ENCODE measurements at places on chromosomes 6 and 20. TPM values are rescaled to one million over a fixed set of nuclear protein-coding genes. Genes with fewer than 3 reads are reported as not detected.

- peaks cover 2% of the 10 kb centered on the region for H3K4me1 ChIP-seq
- no peak for DNase-seq
- H3K27ac ChIP-seq: no peak overlapping the region
- H3K36me3 ChIP-seq: no peaks in the 10 kb centered on the region
Observed at GRCh38 chr6:12431023-12431422, 140.9 kb downstream of the EDN1 start.

DNA sequence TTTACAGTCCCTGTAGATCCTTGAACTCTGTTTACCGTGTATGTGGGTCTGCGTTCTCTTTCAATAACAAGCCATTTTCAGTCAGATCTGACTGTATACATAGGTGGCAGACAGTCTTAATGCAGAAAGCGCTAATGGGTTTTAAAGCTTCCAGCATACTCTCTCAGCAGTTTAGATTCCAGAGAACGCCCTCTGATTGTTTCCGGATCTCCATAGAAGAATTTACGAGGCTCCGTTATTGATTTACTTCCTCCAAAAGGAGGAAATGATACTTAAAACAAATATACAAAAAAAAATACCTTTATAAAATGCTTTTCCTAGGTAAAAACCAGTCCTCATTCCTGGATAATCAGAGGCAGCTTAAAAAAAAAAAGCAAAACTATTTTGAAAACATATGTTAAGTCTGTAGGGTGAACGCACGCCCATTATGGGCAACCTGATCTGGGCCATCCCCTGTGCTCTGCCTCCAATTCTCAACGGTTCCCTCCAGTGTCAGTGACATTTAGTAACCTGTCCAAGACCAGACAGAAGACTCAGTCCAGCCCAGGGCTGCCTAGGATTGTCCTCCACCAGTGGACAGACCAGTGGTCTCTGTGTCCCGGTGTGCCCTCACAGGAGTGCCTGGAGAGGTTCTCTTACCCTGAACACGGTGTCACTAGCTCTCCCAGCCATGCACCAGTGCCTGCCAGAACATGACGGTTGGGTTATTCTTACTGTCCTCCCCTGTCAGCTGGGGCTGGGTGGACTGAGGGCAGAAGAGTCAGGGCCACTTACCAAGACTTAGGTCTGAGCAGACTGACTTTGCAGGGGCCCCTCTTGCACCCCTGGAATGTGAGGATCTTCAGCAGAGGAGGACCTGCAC is 217.3 kb downstream of the ARID1B start:
- no peak overlapping the region for H3K27ac ChIP-seq
- DNase-seq: no peak
- H3K36me3 ChIP-seq: no peaks in the 10 kb centered on the region
- peaks cover 48% of the 10 kb centered on the region for H3K4me1 ChIP-seq
- H3K27me3 ChIP-seq: no peaks in the 10 kb centered on the region
- H3K4me3 ChIP-seq: no peak overlapping the region

DNA sequence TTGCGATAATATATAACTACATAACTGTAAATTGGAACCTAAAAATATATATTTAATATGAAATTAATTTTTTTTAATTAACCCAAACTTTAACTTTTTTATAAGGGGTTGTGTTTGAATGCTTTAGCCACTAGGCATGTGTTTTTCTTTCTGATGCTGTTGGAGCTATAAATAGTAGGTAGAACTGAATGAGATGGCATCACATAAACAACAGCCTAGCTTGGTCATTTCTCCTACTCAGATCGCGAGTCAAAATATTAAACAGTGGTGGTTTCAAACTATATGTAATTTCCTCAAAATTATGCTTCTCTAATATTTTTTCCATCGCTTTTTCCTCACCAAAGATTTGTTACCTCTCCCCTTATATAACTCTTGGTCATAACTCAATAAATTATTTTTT is 243.2 kb downstream of the ARID1B start:
- no peaks in the 10 kb centered on the region for H3K27me3 ChIP-seq
- H3K27ac ChIP-seq: peak overlapping the region; percentile 100
- H3K4me1 ChIP-seq: peaks cover 18% of the 10 kb centered on the region
- H3K4me3 ChIP-seq: peak overlapping the region; percentile 91

- peak; percentile 52 for DNase-seq
- H3K4me1 ChIP-seq: peaks cover 76% of the 10 kb centered on the region
- H3K27me3 ChIP-seq: no peaks in the 10 kb centered on the region
- H3K36me3 ChIP-seq: no peaks in the 10 kb centered on the region
Observed at GRCh38 chr20:36969478-36970186, 18.1 kb upstream of the SAMHD1 start.

GJA10 gene
- not detected for total RNA-seq

- no peak for DNase-seq
- H3K27ac ChIP-seq: no peak overlapping the region
- H3K27me3 ChIP-seq: no peaks in the 10 kb centered on the region
- H3K36me3 ChIP-seq: peaks cover 22% of the 10 kb centered on the region
- peaks cover 17% of the 10 kb centered on the region for H3K4me1 ChIP-seq
- H3K4me3 ChIP-seq: no peak overlapping the region
Observed at GRCh38 chr6:27370391-27370790, 18.2 kb upstream of the ZNF391 start.

EYA2 gene
- not detected for total RNA-seq

GRCh38 chr6:106614592-106615257 is 14.6 kb downstream of the RTN4IP1 start:
- no peak for DNase-seq
- no peak overlapping the region for H3K4me3 ChIP-seq
- peaks cover 68% of the 10 kb centered on the region for H3K36me3 ChIP-seq
- H3K27me3 ChIP-seq: no peaks in the 10 kb centered on the region

CTCFL gene
- total RNA-seq: not detected

DNA sequence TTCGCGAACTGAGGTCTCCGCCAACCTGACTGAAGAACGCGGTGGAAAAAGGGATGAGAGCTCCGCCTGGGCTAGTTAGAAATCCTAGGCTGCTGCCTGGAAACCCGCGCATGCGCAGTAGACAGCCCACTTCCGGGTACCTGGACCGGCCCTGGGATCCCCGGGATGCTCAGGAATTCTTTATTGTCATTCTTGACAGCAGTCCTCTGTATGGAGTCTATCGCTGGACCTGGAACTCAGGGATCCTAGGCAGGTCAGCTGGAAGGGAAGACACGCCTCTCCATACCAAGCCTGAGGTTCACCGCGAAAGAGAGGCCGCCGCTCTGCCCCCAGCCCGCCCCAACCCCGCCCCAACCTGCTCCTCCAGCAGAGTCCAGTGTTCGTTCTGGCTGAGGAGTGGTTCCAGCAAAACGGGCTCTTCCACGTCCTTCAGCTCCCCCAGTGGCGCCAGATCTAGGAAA is 1379.2 kb upstream of the DEFB115 start:
- no peaks in the 10 kb centered on the region for H3K4me1 ChIP-seq
- H3K27me3 ChIP-seq: peaks cover 17% of the 10 kb centered on the region
- H3K27ac ChIP-seq: no peak overlapping the region
- peak overlapping the region; percentile 36 for H3K4me3 ChIP-seq
- no peaks in the 10 kb centered on the region for H3K36me3 ChIP-seq
- no peak for DNase-seq

GRCh38 chr6:42689371-42689770 is 33.0 kb downstream of the PRPH2 start:
- H3K4me3 ChIP-seq: no peak overlapping the region
- H3K27ac ChIP-seq: peak overlapping the region; percentile 40
- H3K27me3 ChIP-seq: no peaks in the 10 kb centered on the region
- peaks cover 4% of the 10 kb centered on the region for H3K36me3 ChIP-seq

SLC13A3 gene
- total RNA-seq: not detected

USP49 gene
- total RNA-seq: 3.0 TPM

GRCh38 chr20:50569864-50570836 is 60.0 kb downstream of the PTPN1 start:
- H3K36me3 ChIP-seq: peaks cover 76% of the 10 kb centered on the region
- H3K4me3 ChIP-seq: peak overlapping the region; percentile 69
- DNase-seq: peak; percentile 21
- H3K27me3 ChIP-seq: no peaks in the 10 kb centered on the region
- H3K27ac ChIP-seq: peak overlapping the region; percentile 84

- H3K36me3 ChIP-seq: peaks cover 8% of the 10 kb centered on the region
- no peaks in the 10 kb centered on the region for H3K27me3 ChIP-seq
- H3K4me1 ChIP-seq: peaks cover 8% of the 10 kb centered on the region
- DNase-seq: no peak
- no peak overlapping the region for H3K4me3 ChIP-seq
Observed at GRCh38 chr6:161256407-161256806, 17.5 kb downstream of the AGPAT4 start.

- peaks cover 86% of the 10 kb centered on the region for H3K36me3 ChIP-seq
- peak overlapping the region; percentile 93 for H3K4me3 ChIP-seq
- DNase-seq: peak; percentile 62
- H3K27ac ChIP-seq: peak overlapping the region; percentile 100
- peaks cover 75% of the 10 kb centered on the region for H3K4me1 ChIP-seq
Observed at GRCh38 chr6:32845384-32845884, 1.6 kb upstream of the PSMB8 start.

TTK gene
- total RNA-seq: 1.2 TPM

DNA sequence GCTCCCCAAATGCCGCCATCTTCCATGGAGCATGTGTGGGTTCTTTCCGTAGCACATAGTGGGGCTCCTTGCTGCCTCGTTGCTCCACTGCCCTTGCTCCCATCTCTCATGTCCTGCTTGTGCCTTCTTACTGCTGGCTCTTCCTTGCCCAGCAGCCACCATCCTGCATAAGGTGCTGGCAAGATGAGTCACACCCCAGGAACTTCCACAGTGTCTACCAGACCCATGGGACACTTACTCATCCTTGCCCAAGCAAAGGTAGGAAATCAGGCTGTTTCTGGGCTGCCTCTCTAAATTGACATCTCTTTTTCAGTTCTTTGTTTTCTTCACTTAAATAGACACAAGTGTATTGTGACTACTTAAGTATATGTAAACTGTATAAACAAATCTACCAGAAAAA is 39.4 kb upstream of the RGS17 start:
- no peaks in the 10 kb centered on the region for H3K4me1 ChIP-seq
- peaks cover 15% of the 10 kb centered on the region for H3K27me3 ChIP-seq
- no peak for DNase-seq
- no peak overlapping the region for H3K4me3 ChIP-seq

Data from naive thymus-derived CD8-positive, alpha-beta T cell (primary cell).